ENCODE measurements at places on chromosomes 6 and 20. TPM values are rescaled to one million over a fixed set of nuclear protein-coding genes. Genes with fewer than 3 reads are reported as not detected.

Gene IL17A
- not detected for total RNA-seq

Gene LAMA2
- total RNA-seq: 25.0 TPM

Gene SSTR4
- not detected for total RNA-seq

Gene KHDC1L
- total RNA-seq: not detected

Gene PMEPA1
- 9.3 TPM for total RNA-seq

Gene CYP39A1
- 0.09 TPM for total RNA-seq

Gene GPX5
- total RNA-seq: not detected

Gene FGD2
- total RNA-seq: not detected

Gene BTN1A1
- not detected for total RNA-seq

Gene LEMD2
- 57.7 TPM for total RNA-seq

Gene CCN2
- 276 TPM for total RNA-seq

Gene GRIK2
- not detected for total RNA-seq

Gene GLP1R
- not detected for total RNA-seq

Gene C20orf141
- not detected for total RNA-seq

Gene GTSF1L
- total RNA-seq: not detected

Gene IPCEF1
- 0.09 TPM for total RNA-seq

Gene ADRM1
- total RNA-seq: 110 TPM

Gene BCAS1
- not detected for total RNA-seq

Gene EFHC1
- total RNA-seq: 12.2 TPM

Gene ENPP3
- total RNA-seq: 0.19 TPM

Gene ZBTB12
- total RNA-seq: 4.2 TPM

Gene MOXD1
- total RNA-seq: not detected

Gene ZNF451
- 48.1 TPM for total RNA-seq

Gene LTV1
- 25.3 TPM for total RNA-seq

Gene RBPJL
- not detected for total RNA-seq

Gene GMPR
- 20.4 TPM for total RNA-seq

Gene TNFAIP3
- 12.8 TPM for total RNA-seq

Gene C20orf202
- total RNA-seq: not detected

Gene RIPPLY2
- total RNA-seq: not detected

Gene CGAS
- total RNA-seq: 5.7 TPM

Gene GMEB2
- total RNA-seq: 9.3 TPM

Gene SLC26A8
- not detected for total RNA-seq

Gene CFAP61
- total RNA-seq: not detected

Gene DCDC2
- not detected for total RNA-seq

Gene WFDC2
- not detected for total RNA-seq

Measured in endothelial cell of coronary artery (primary cell).